ENCODE measurements at places on chromosomes 2 and 18.

GRCh38 chr2:190794790-190795189, 85.8 kb upstream of the GLS start:
- no peak for DNase-seq

GRCh38 chr2:18430996-18431748, 129.3 kb downstream of the RDH14 start:
- DNase-seq, result no peak

- no peak for DNase-seq
Observed at GRCh38 chr2:11697103-11697871, 27.3 kb upstream of the NTSR2 start.

GRCh38 chr2:95374029-95374428, 28.5 kb upstream of the FAHD2A start:
- DNase-seq, result no peak

DNA sequence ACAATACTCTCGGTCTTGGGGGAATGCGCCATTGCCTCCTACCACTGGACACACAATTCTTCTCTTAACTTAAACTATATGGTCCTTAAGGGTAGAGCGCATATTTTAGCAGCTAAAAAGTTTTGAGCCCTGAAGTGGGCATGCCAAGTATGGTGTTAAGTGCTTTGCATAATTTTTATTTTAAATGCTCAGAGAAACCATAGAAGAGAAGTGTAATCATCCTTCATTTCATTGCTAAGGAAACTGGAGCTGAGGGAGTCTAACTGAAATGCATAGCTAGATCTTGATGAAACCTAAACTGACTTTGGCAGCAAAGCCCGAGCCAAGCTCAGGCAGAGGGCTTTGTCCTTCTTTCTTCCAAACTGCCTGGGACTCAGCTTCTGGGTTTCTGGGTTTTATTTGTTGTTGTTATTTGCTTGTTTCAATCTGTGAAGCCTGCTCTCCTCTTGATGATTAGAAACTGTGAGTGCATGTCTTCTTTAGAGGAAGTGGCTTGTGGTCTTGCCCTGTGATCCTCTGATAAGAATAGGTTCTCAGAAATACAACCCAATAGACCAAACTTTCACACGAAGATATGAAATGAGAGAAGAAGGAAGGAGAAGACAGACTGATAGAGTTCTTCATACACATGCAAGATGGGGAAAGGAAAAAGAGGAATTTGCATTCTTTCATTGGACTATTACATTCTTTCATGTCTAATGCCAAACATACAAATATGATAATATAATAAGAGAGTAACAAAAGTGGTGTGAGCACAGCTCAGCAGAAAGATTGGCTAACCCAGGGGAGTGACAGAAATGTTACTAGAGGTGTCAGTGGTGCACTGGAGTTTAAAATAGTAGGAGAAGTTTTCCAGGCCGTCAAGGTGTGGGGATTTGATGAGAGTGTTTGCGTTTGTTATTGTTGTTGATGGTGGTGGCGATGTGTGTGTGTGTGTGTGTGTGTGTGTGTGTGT, 7.5 kb upstream of the RNF144A start:
- no peak for DNase-seq

GRCh38 chr2:69060938-69061501, 48.0 kb downstream of the ANTXR1 start:
- DNase-seq, result no peak

GRCh38 chr2:121272596-121272995, 12.4 kb downstream of the TFCP2L1 start:
- no peak for DNase-seq

- DNase-seq, result no peak
Observed at GRCh38 chr2:239269173-239269885, 131.5 kb downstream of the HDAC4 start.

GRCh38 chr2:172516299-172516698, 39.6 kb upstream of the PDK1 start:
- no peak for DNase-seq

GRCh38 chr2:235446082-235446481, 47.8 kb upstream of the AGAP1 start:
- no peak for DNase-seq

DNA sequence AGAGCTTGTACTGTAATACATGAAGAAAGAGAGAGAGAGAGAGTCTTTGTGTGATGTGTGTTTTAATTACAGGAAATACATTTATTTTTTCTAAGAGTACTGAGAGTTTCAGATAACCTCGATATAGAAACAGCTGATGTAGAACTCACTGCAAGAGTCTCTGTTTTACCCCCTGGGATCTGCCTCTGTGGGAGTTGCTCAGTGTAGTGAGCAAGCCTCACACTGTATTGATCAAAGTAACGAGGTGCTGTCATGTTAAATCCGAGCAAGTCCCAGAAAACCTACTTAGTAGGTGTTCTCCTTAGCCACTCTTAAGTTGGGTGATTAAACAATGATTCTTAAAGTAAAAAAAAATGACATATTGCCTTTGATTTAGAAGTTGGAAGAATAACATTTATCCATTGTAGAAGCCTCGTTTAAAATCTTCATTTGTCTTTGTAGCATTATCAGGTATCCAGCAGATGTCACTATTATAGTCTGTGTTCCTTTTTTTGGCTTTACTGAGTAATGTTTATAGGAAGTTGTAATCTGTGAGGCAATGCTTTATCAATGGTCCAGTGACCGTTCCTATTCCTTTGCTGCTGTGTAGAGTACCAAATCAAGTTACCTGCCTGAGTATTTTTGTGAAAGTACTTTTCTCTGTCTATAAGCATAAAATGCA, 219.0 kb downstream of the MYO3B start:
- no peak for DNase-seq

GRCh38 chr18:77206676-77207374, 42.8 kb upstream of the GALR1 start:
- DNase-seq, result no peak

DNA sequence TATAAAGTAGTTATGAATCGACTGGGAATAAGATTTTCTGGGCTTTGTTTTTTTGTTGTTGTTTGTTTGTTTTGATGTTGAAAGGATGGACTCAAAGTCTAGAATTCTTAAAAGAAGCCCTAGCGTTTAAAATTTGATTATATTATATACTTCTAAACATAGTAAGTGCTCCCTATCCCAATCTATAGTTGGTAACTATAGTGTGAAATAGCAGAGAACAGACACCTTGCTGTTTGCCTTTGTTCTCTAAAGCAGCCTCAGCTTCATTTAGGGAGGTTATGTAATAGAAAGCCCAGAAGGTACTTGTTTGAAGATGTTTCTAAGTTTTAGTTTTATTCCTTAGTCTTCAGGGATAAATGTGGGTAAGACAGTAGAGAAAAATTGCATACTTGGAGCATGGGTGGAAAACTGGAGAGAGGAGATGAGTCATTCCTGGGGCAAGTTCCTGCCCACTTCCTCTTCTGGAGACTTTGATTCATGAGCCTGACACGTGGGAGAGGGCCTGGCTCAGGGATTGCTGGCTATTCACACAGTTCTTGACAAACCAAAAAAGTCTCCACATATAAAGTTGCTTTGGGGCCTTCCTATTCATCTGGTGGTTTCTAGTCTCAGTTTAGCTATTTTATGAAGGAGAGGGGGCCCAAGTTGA, 131.9 kb downstream of the MYO1B start:
- no peak for DNase-seq

DNA sequence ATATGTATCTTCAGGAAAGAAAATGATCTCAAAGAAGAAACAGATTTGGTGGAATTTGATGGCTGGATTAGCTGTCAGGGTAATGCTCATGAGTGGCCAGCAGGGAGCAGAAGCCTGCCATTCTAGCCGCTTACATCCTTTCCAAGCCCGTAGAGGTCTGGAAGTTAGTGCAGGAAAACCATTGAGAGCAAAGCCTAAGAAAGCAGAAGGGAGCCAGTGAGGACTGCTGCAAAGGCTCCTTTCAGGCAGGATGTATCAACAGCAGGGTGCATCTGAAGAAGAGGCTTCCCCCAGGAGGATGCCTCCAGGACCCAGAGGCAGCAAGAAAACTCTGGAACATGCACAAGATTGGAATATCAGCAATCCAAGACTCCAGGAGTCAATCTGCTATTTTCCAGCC, 22.9 kb upstream of the LBH start:
- no peak for DNase-seq

GRCh38 chr2:105888625-105889024, 143.9 kb downstream of the NCK2 start:
- no peak for DNase-seq

GRCh38 chr2:464562-465309, 176.8 kb upstream of the ALKAL2 start:
- DNase-seq, result no peak

DNA sequence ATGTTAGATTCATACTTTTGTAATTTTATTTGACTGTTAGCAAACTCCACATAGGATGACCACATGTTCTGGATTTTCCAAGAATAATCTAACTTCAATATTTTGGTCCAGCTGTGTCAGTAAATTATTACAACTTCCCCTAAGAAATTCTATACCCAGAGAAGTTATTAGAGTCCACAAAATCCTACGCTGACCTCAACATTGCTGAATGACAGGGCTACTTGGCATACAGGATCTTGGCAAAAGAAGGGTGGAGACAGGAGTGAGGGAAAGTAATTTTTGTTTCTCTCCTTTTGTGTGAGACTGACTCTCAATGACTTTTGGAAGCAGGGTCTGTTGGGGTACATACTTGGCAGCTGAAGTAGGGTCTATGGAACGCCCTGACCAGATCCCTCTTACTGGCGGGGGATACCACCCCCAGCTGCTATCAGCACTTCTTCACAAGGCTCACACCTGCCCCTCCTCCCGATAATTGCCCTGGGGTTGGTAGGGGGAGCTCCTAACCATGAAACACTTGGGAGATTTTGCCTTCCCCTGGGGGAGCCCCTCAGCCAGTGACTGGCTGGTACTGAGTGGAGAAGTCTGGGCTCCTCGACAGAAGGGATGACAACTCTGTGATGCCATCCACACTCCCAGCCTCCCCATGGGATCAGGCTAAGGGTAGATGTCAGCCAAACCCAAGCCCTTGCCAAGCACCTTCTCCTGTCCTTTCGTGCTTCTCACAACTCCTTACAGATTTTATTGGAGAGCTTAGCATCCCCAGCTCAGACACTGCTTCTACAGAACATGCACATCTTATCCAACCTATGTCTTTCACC, 110.6 kb upstream of the FHL2 start:
- DNase-seq, result no peak

DNA sequence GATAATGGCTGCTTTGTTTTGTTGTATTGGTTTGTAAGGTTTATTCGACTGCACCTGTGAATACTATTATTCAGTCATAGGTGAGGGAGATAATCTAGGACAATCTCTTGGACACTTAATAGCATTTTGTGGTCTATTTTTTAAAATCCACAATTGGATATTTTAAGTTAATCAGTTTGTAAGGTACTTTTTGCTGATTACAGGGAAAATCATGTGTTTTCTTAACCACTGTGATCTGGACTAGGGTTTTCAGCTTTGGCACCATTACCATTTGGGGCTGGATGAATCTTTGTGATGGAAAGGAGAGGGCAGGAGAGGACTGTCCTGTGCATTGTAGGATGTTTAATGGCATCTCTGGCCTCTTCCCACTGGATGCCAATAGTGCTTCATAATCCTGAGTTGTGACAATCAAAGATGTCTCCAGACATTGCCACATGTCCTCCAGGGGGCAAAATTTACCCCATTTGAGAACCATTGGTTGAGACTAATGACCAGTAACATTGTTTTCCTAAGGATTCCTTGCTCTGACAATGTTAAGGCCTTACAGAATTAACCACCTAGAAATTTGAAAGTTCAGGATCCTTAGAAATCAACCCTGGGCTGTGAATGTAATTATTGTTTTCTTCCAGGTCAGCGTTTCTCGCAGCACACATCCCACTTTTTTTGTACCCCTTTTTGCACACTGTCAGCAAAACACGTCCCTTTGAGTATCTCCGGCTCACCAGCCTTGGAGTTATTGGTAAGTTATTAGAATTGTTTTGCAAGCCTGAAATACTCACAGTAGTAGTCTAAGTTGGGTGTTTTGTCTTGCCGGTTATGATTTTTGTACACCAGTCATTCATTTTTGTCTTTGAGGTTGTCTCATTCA, 15.6 kb downstream of the CNOT9 start:
- DNase-seq, result no peak

DNA sequence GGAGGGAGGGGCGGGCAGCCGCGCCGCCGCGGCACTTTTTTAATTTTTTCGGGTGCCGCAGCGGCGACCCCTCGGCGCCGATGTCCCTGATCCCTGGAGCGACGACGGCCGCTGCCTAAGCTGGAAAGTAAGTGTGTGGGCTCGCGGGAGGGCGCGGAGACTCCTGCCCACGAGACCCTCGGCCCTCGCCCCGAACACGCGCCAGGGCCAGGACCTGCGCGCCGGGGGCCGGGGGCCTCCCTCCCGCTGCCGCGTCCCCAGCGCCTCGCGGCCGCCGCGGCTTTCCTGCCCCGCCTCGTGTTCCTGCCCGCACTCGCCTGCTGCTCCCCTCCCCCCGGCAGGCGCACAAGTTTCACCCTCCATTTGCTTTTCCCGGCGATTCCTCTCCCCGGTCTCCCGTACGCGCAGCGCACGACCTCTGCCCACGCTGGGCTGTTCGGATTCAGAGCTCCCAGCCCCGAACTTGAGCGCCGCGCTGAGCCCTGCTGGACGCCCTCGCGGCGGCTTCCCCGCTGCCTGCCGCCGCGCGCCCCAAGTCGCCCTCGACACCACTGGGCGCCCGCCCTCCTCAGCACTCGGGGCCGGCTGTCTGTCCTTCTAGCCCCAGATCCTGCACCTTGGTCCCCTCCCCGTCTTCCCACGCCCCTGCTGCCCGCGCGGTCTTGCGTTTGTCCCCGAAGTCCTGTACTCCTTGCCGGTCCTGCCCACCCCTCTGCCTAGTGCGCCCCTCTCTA, 507 bp downstream of the PKP4 start:
- no peak for DNase-seq

- DNase-seq, result no peak
Observed at GRCh38 chr2:21288299-21288698, 164.5 kb downstream of the TDRD15 start.

DNA sequence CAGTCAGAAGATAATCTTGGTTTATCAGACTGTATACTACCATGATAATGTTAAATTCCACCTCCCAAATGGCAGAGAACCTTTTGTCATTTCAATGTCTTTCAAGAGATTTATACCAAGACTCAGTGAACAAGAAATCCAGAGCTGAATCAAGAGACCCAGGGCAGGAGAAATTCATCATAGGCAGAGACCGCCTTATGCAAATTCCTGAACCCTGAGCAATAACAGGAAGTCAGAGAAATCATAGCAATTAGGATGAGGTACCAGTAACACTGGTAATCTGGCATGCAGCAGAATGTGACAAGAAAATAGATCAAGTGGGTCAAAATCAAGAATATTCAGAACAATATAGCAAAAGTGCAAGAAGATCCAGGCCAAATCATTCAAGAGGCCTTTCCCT, 412.4 kb upstream of the LRATD1 start:
- DNase-seq, result no peak

DNA sequence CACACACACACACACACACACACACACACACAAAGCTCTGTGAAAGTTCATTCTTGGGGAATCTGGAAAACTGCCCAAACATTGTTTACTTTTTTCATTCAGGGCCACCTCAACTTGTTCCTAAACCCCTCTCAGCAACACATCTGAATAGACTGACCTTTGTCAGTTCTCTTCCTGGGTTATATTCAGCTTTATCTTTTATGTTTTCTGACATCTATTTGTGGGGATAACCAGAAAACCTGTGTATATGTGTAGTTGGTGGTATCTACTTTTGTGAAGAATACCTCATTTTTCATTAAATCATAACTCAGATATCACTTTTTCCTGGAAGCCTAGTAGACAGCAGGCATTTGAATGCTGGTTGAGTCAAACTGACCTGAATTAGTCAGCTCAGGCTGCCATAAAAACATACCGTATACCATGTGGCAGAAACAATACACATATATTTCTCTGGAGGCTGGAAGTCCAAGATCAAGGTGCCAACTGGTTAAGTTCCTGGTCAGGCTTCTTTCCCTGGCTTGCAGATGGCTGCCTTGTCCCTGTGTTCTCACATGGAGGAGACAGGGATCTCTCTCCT, 11.0 kb upstream of the RNF144A start:
- DNase-seq, result no peak

GRCh38 chr2:240599141-240599583, 12.6 kb downstream of the CAPN10 start:
- DNase-seq, result no peak

Measured in stimulated activated CD8-positive, alpha-beta memory T cell treated with anti-CD3 and anti-CD28 coated beads, Interleukin-4, amount 100 ng/mL, for 1 hour (primary cell).